ENCODE measurements at places on chromosomes 16 and 17.

- DNase-seq, result no peak
Measured at GRCh38 chr16:24745791-24746190, 16.3 kb downstream of the TNRC6A start.

GRCh38 chr17:35890774-35891155, 10.6 kb upstream of the CCL5 start:
- DNase-seq, result no peak

GRCh38 chr17:1559047-1560043, 3.2 kb downstream of the PITPNA start:
- DNase-seq, result no peak

DNA sequence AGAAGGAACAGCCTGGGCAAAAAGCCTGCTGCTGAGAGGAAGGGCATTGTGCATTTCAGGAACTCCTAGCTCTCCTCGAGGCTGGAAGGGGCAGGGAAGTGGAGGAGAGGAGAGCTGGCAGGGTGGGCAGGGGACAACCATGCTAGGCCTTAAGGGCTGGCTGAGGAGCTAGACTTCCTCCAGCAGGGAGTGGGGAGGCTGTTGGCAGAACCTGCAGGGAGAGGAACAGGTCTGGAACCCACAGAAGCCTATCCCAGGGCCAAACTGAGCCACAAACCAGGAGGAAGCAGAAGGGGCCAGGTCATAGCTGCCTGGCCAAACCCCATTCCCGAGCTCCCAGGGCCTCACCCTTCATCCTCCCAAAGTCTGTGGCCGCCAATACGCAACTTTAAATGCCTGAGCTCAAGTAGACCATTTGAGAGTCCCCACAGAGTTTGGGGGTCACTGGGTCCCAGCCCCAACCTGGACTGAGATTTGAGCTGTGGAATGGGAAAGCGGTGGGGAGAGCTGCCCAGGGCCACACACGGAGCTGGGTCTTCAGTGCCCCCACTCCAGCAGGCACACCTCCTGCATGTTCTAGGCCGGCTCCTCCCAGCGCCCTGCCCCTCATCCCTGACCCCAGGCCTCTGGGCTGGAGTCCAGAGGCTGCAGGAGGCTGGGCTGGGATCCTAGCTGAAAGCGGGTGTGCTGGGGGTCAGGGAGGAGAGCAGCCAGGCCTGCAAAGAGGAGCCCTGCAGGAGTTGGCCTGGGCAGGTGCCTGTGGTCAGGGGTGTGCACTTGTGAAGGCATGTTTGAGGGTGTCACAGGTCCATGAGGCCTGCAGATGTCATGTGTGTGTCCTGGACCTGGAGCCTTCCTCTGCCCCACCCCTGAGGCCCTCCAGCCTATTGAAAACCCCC, 4.5 kb downstream of the CDH5 start:
- DNase-seq, result no peak

DNA sequence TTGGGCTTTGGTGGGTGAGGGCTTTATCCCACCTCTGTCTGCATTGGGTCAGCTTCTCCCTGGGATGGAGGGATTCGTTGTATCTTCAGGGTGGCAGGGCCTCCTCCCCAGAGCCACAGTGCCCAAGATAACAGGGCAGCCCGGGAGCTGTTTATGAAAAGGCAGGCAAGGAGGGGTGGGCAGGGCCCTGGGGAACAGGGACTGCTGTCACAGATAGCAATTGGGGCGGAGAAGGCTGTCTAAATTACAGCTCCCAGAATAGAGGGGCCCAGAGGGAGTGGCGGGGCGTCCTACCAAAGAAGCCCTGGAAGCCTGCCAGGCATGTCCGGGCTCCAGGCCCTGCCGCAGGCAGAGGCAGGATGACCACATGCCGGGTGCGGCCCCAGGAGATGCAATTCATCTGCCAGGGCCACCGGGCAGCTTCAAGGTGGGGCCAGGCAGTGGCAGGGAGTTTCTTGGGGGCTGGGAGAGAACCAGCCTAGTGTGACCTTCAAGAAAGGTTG, 18.8 kb upstream of the PHOSPHO1 start:
- DNase-seq, result no peak

DNA sequence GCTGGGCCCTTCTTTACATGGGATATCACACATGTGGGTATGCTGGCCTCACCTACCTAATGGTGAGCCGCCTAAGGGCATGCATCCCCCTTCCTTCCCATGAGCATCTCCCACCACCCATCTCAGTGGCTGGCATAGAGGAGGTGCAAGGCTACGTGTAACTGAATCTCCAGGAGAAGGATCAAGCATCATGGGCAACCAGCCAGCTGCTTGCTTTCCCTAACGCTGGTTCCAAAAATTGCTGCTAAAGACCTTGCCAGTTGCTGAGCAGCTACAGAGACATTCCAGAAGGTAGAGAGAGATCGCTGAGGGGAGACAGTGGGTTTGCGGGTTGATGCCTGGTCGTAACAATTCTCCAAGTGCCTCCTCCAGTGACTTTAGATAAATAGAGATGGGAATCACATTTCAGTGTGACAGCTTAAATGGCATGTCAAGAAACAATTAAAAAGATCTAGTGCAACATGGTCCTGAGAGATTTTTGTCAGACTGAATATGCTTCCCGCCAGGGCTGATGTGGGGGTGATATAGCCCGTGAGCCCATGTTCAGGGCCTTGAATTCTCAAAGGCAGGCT, 378.4 kb upstream of the CDH5 start:
- no peak for DNase-seq

- DNase-seq, result no peak
Measured at GRCh38 chr17:46771561-46772474, 46.7 kb downstream of the WNT3 start.

- DNase-seq, result no peak
Measured at GRCh38 chr17:44167181-44167861, 3.2 kb upstream of the ASB16 start.

GRCh38 chr16:28846933-28847273, 755 bp upstream of the TUFM start:
- DNase-seq, result no peak

- no peak for DNase-seq
Measured at GRCh38 chr17:51601622-51602261, 341.4 kb downstream of the UTP18 start.

- DNase-seq, result no peak
Measured at GRCh38 chr17:82241926-82242697, 13.3 kb downstream of the SLC16A3 start.

GRCh38 chr17:59353936-59354755, 22.7 kb downstream of the YPEL2 start:
- DNase-seq, result no peak

DNA sequence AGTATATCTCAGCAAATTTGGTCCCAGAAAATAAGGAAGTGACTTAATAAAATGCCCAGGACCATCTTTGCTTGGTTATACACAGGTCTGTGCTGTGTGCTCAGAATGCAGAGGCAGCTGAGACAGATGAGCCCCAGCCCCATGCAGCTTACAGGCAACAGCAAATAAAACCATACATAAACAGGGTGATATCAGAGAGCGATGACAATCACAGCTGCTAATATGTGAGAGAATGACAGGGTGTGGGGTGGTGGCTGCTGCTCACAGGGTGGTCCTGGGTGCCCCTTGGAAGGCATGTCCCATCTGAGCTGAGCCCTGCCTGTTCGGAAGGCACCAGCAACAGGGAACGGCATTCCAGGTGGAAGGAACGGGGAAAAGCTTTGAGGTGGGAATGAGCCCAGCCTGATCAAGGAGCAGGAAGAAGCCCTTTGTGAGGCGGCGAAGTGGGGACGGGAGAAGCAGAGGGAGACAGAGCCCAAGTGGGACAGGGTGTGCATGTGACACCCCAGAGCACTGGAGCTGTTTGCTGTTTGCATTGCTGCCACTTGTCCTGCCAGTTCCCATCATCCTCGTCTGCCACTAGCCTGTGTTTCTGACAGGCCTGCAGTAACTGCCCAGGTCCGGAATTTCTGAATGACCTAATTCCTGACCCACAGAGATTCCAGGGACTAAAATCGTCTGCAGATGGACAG, 150.5 kb downstream of the KATNIP start:
- no peak for DNase-seq

DNA sequence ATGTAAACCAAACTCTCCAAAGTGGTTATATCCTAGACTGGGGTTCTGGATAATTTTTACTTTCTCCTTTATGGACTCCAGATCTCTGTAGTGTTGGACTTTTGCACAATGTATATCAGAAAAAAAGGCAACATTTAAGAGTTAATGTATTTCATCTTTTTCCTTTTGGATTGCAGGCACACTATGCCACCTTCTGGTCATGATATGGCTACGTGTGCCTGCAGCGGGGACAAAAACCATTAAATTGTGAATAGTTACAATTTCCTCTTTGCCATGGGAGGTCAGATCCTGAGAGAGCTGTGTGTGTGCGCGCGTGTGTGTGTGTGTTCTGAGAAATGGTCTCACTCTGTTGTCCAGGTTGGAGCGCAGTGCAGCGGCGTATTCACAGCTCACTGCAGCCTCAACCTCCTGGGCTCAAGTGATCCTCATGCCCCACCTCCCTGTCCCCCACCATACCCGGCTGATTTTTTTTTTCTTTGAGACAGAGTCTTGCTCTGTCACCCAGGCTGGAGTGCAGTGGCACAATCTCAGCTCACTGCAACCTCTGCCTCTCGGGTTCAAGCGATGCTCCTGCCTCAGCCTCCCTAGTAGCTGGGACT, 4.3 kb upstream of the SGF29 start:
- no peak for DNase-seq

DNA sequence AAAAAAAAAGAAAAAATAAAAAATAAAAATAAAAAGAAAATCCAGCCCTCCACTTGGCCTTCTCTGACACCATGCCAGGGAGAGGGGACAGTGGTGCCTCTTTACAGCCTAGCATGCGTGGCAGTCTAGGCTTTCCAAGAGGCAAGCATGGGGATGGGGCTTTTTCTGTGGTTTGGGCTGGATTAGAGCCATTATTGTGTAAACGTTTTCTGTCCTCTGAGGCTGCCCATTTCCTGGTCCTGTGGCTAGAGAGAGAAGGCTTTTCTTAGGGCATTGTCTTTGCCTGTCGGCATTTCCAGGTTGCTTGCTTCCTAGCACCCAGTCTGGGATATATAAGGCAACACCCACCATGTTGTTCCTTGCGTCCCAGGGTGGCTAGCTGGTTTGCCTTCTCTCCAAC, 2.7 kb upstream of the DHRS7B start:
- no peak for DNase-seq

- no peak for DNase-seq
Measured at GRCh38 chr17:39753514-39754160, 15.9 kb downstream of the GRB7 start.

DNA sequence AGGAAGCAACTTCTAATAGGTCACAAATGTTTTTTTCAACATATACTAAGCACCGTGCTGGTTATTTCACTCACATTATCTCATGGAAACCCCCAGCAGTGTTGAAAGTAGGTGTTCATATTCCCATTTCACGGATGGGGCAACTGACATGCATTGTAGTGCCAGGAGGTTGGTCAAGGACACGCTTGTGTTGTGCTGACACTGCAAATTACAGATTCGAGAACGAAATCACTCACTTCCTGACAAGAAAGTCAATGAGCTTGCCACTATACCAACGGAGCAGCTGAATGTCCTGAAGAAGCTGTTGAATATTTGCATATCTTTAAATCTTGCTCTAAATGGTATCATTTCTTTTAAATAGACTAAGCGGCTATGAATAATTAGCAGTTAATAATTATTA, 378.0 kb upstream of the C16orf82 start:
- DNase-seq, result no peak

All from fibroblast of skin of left biceps (primary cell).